ENCODE measurements at places on chromosomes 6 and 20.

DNA sequence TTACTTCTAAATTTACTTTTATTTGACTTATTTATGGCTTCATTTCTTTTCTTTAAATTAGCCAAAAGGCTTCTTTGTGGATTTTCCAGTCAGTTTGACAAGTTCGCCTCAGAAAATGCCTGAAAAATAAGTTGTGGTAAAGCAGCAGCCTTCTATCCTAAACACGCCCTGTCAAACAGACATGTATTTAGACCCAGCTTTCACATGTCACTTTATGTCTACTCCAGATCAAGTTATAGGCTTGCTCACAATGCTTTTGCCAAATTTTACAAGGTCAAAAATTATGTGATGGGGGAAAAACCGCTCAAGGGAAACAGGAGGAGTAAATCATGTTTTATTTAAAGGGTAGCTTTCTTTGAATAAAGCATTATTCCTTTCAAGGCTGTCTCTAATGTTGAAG lies 615.0 kb downstream of the HDGFL1 start:
- DNase-seq: no peak

- peak; percentile 36 for DNase-seq
These were observed 113.1 kb upstream of the ZNF217 start for GRCh38 chr20:53706466-53707370.

DNA sequence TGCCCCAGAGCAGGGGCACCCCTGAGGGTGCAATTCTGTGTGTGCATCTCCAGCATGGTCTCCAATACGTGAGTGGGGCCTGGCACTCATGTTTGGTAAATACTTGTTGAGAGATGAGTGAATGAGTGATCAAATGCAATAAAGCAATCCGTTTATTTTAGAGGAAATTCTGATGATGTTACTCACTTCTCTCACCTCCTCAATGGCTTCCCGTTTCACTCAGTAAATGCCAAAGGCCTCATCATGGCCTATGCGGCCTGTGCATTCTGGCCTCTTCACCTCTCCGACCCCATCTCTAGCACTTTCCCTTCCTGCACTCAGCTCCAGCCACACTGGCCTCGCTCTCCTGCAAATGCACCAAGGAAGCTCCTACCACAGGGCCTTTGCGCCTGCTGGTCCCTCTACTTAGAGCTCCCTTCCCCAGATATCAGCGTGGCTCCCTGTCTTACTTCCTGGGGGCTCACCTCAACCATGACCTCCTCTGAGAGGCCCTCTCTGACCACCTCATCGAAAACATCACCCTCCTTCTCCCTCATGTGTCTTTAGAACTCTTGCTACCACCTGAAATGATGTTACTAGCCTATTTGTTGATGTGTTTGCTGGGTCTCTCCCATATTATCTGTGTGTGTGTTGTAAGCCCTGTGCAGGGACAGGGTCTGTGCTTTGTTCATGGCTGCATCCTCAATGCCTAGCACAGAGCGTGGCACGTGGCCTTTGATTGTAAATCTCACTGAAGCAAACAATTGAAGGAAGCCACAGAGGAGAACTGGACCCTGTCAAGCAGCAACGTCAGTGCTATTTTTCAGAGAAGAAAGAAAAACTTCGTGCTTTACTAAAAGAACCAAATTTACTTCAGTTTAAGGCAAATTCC lies 42.6 kb downstream of the RAB44 start:
- no peak for DNase-seq

DNA sequence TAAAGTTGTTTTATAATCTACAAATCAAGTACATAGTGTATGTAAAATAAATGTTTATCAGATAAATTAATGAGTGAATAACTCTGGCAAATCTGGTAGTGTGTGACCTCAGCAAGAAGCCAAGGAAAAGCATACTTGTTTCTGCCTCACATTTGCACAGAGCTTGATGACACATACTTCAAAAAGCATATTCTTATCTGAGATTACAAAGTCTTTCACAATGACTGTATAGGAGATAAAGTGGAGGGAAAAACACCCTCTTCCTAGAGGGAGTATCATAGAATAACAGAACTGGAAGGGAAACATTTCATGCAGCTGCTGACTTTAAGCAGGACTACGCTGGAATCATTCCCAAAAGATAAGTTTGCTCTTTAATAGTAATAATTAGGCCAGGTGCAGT lies 28.1 kb upstream of the AKAP7 start:
- DNase-seq: peak; percentile 39

DNA sequence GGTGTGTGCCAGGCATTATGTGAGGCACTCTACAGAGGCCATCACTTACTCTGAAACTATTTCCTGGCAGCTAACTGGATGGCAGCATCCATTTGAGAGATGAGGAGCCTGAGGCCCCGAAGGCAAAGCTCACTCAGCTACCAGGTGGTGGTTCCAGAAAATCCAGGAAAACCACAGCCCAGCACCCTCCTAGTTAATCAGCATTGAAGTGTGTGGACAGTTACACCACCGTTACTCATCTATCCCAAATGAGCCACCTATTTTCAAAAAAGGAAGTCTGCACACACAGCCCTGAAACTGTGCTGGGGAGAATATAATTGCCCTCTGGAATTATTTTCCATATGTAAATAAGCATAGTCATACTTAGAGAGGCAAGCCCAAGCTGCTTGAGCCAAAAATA lies 67.4 kb downstream of the CNBD2 start:
- DNase-seq: peak; percentile 73

- DNase-seq: no peak
These were observed 96.1 kb downstream of the MAFB start for GRCh38 chr20:40592941-40593340.

GRCh38 chr20:51001430-51002265 lies 21.3 kb downstream of the KCNG1 start:
- no peak for DNase-seq

GRCh38 chr6:170080169-170080827 lies 210.6 kb downstream of the DLL1 start:
- DNase-seq: no peak

DNA sequence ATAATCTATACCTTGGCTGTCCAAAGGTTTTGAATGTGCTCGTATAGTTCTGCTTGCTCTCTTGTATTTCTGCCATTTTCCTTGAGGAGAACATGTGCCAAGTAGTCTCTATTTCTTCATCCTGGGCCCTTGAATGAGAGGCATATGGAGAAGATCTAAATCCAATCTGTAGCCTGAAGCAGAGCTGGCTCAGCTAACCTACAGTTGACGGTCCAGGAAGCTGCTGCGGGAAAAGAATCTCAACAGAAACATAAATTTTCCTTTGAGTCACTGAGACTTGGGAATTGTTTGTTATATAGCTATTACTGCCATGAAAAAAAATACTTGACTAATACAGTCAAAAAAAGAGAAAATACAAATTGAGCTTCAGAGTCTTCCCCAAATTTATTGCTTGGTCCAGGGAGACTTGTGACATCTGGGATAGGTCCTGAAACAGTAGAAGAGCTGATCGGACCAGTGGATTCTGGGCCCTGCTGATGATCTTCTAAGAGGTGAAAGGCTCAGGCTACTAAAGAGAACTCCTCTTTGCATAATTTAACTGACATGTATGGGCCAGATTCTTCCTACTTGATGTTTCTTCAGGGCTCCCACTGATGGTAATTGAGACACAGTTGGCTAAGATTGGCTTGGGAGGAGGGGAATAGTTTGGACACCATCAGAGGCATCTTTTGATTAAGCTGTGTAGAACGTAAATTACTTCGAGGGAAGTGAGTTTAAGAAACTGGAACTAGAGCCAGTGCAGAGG lies 29.9 kb upstream of the PLCB4 start:
- no peak for DNase-seq

- DNase-seq: no peak
These were observed 47.4 kb downstream of the RBM38 start for GRCh38 chr20:57438552-57438951.

DNA sequence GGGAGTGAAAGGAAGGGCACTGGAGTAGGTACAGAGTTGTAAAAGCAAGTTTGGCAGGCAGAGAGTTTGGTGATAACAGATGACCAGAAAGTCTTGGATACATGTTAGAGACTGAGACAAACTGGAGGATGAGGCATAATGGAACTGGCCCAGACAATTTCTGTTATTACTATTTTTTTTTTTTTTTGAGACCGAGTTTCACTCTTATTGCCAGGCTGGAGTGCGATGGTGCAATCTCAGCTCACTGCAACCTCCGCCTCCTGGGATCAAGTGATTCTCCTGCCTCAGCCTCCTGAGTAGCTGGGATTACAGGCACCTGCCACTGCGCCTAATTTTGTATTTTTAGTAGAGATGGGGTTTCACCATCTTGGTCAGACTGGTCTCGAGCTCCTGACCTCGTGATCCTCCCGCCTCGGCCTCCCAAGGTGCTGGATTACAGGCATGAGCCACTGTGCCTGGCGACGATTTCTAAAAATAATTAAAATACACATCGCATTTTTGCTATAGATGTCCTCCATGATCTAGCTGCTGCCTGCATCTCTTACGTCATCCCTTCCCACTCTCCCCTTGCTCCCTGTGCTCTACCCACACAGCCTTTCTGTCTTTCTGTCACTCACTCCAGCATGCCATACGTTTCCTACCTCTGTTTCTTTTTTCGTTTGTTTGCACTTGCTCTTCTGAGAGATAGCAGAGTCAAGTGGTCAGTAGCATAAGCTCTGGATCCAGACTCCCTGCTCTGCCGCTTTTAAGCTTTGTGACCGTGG lies 23.5 kb downstream of the MAPK14 start:
- no peak for DNase-seq

- DNase-seq: no peak
These were observed 38.6 kb upstream of the IRF4 start for GRCh38 chr6:352896-353470.

DNA sequence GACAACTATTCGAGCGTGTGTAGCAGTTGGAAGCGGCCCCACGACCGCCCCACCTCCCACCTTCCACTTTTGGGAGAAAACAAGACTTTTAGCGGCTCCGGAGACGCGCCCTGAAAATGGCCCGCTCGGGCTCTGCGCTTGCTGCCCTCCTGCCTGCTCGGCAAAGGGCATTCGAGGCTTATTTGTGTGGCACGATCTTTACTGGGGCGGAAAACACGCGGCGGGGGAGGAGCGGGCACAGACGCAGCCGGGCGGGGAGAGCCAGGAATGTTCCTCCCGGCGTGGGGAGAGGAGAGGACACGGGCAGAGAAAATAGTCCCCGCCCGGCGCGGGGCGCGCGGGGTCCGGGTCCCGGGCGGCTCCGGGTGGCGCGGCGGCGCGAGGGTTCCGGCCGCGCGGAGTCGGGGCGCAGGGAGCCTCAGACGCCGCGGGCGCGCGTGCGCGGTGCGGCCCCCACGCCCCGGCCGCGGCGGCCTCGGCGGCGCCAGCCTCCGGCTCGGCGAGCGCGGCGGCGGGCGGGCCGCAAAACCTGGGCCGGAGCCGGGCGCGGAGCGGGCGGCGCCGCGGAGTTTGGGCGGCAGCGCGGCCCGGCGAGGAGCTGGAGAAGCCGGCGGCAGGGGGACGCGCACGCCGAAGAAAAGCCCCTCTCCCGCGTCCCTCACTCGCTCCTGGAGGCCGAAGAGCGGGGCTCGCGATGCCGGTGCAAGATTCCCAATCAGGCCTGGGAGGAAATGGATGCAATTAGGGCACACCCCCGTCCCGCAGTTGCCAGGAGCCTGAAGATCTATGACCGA lies 90.0 kb upstream of the ARID1B start:
- peak; percentile 67 for DNase-seq

- DNase-seq: no peak
These were observed 46.8 kb downstream of the RREB1 start for GRCh38 chr6:7154341-7155139.

DNA sequence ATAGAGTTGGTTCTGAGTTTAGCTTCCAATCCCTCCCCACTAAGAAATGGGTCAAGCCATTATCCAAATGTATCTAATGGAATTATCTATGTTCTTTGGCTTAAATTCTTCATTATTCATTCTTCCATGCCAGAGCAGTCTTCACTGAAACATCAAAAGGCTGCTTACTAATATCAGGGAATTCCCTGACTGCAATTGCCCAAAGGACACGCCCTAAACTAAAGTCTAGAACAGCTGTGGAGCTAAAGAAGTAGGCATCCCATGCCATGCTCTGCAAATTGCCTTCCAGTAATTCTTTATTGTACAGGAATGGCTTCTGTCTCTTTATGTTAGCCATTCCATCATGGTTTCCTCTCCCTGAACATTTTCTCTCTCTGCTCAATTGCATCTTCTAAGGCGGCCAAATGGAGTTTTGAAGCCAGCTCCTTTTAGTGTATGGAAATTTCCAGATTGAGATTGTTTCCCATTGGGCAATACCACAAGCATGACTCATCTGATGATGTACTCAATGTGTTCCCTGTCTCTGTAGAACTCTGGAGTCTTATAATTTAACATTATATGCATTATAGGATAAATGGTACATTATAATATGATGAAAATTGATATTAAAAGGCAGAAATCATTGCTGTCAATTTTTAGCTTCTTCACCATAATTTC lies 28.8 kb upstream of the TSHZ2 start:
- DNase-seq: peak; percentile 63

DNA sequence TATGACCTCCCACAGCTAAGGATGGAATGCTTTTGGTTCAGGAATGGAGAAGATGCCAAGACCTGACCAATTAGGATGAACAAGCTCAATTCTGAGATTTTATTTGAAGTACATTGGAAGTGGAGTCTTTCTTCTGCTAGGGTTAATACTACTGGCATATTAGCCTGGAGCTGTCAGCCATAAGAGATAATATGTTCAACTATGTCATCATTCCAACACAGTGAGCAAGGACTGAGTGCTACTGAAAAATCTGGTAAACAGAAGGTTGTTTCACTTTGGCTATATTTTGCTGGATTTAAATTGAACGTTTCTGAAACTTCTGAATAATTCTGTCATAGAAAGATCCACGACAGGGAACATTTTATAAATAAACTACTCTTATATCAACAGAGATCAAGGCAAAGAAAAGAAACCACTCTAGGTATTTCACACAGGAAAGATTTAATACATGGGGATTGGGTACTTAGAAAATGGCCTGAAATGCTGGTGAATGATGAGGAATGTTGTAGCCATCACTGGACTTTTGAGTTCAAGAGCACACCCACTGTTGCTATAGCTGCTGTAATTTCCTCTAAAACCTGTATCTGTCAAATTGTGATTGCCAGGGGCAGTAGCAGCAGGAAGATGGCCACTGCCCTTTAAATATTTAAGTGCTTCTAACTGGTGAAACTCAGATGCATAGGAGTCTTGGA lies 200.5 kb downstream of the PLCB4 start:
- no peak for DNase-seq

DNA sequence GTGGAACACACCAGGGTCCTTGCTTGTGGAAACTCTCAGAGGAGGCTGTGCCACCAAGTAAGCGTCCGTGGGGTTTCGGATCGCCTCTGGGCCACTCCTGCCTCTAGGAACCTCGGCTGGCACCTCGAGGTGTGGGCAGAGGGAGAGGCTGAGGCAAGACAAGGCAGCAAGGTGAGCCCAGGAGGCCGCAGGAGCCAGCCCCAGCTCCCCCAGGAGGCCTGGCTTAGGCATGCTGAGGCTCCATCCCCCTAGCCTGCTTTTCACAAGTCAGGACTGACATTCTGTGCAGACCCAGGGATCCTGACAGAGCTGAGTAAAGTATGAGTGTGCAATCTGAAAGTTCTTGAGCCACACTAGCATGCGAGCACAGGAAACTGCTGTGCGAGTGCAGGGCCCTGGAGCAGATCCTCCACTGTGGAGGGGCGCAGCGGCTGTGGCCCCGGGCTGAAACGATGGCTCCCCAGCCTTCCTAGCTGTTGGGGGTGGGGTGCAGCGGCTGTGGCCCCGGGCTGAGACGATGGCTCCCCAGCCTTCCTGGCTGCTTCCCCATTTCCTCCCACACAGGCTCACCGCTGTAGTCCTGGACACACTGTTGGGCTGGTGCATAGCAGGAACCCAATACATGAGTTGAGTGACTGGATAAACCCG lies 75.2 kb upstream of the CD93 start:
- DNase-seq: no peak
